ENCODE measurements at places on chromosomes 2 and 18. TPM values are rescaled to one million over a fixed set of nuclear protein-coding genes. Genes with fewer than 3 reads are reported as not detected.

Gene GMPPA
- 37.7 TPM for total RNA-seq

Gene BMP10
- not detected for total RNA-seq

Gene ARL6IP6
- total RNA-seq: 24.5 TPM

Gene ALS2
- total RNA-seq: 7.6 TPM

Gene PLCL1
- total RNA-seq: 9.7 TPM

Gene HOXD11
- total RNA-seq: not detected

Gene GCG
- not detected for total RNA-seq

Gene ACADL
- total RNA-seq: 0.53 TPM

Gene HOXD13
- not detected for total RNA-seq

Gene PRSS56
- not detected for total RNA-seq

Gene RAB6D
- 0.10 TPM for total RNA-seq

Gene TSPYL6
- total RNA-seq: not detected

Gene NEB
- 8.5 TPM for total RNA-seq

Gene IL1RN
- total RNA-seq: 0.97 TPM

Gene UGT1A3
- not detected for total RNA-seq
